ENCODE measurements at places on chromosomes 2 and 18.

DNA sequence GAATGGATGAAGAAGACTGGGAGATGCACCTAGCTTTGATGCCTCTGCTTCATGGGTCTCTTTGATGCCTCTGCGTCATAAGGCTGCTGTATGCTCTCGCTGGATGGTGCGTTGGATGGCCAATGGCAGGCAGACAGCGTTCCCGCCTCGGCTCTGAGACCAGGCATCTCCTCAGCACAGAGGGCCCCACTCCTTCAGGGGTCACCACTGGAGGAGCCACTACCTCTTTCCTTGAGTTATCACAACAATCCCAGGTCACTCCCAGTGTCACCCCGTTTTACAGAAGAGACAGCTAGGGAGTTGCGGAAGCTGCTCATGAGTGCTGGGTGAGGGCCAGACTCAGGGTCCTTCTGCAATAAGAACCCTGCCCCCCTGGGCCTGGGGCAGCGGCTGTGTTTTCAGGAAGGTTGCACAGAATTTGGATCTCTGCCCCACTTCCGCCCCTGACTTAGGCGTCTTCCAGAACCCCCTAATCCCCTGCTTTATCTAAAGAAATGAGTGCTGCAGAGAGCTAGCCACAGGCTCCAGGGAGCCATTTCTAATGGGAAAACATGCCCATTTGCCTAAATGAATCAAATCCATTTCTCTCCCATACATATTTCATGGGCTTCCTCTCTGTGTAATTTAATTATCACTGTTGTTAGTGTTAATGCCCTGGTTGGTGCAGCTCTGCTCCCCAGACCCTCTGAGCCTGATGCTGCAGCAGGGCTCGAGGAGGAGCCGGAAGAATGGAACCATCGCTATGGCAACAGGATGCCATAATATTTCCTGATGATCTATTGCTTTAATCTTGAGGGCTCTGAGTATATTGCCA is 131.8 kb upstream of the HS6ST1 start:
- DNase-seq, result no peak

DNA sequence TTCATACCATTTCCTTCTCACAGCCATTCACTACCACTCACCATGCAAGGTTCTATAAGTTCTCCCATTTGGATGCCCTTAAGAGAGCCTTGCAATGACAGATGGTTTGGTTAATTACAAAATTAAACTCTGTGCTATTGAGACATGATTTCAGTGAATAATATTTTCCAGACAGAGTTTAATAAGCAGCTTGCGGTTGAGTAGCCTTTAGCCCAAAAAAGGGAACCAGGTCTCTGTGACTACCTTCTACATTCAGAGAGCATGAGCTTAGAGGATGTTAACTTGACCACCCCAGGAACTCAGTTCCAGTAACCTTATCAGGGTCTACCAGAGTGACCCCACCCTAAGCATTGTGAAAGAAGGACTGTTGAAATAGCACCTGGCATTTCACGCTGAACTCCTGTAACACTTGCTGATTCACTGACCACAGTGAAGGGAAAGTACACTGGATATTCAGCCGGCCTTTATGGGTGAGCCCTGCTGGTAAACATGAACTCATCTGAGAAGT is 1173.1 kb upstream of the ZEB2 start:
- DNase-seq, result no peak

GRCh38 chr2:143209570-143210445 is 80.6 kb downstream of the ARHGAP15 start:
- no peak for DNase-seq

DNA sequence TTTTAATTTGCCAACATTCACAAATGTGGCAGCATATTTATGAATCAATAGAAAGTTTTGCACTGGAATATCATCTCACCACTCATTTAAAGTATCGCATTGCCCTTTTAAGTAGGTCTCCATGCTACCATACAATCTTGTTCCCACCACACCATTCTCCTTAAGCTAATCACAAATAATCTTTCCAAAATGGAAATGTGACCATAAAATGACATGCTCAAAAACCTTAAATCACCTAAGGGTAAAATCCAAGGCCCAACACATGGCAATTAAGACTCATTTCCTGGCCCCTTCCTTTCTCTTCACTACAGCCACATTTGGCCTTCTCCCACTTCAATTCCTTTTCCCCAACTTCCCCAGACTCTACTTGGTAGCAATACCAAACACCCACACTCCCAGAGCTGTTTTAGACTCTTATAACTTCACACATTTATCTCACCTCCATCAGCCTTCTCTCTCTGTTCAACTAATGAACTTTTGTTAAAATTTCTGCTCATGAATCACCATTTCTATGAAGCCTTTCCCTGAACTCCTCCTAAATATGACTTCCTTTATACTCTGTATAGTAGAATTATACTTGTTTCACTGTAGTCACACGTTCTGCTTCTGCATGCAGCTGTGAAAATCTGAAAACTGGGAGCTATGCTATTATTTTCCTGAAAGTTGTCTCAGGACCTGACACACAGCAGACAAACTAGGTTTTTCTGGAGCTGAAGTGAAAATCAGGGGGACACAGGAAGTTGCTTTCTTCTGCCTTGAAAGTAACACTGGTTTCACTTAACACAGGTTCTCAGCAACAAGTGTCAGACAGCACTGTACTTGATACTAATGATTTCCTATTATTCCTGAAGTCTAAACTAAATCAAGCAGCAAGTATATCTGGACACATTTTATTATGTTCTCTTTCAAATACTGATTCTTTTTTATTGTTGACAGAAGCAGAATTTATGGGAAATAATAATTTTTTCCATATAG is 303.9 kb downstream of the ZEB2 start:
- DNase-seq, result no peak

GRCh38 chr18:58515175-58515775 is 113.6 kb downstream of the ALPK2 start:
- no peak for DNase-seq

DNA sequence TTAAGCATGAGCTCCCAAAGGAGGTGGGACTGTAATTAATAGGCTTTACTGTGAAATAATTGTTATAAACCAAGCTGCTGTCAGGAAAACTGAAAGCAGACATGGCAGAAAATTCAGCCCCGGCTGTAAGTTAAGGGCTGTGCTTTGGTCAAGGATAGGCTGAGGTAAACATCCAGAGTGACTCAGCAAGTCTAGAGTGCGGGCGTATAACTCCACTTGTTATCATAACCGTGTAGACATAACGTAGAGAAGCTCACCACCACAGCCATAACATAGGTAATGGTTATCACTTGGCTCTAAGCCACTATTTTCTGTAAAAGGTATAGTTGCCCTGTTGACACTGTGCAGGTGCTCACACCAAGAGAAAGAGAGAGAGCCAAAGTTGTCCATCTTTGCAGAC is 316.8 kb downstream of the DCDC2C start:
- no peak for DNase-seq

GRCh38 chr2:122486705-122487415 is 731.4 kb downstream of the TSN start:
- no peak for DNase-seq

DNA sequence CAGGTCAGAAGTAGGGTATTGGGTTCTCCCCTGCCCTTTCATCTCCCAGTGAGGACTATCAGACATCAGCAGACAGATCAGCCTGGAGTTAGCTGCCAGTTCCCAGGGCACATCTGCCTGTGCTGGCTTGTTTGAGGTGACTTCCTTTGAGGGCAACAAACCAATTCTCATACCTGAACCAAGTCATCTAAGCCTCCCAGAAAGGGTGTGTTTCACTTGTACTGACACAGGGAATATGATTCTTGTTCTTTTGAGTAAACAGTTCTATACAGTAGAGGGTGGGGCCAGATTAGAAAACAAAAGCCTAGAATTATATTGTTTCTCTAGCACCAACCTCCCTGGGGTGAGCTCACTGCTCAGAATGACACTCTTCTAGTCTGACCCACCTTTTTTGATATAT is 591.9 kb downstream of the SLC4A3 start:
- DNase-seq, result no peak

- no peak for DNase-seq
These were observed 36.1 kb downstream of the COA5 start for GRCh38 chr2:98572211-98572610.

DNA sequence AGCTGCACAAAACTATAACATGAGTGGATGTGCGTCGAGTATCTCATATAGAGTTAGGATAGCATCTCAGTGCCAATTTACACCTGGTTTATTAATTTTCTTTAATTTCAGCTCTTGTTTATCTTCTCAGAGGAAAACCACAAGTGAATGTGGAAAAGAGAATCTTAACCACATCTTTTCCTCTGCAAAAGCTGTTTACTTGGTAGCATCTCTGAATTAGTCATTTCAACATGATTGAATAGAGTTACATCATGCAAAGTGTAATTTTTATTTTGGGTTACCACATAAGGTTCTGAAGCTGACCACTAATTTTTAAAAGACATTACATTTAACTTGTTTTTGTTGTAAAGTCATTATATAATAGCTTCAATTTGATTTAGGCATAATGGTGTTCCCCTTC is 83.8 kb upstream of the FAM237A start:
- DNase-seq, result no peak

GRCh38 chr2:151096235-151096634 is 165.4 kb downstream of the RBM43 start:
- no peak for DNase-seq

GRCh38 chr2:120854014-120854620 is 118.4 kb downstream of the GLI2 start:
- no peak for DNase-seq

Measured in effector CD4-positive, alpha-beta T cell (primary cell).